ENCODE measurements at places on chromosomes 2 and 18.

DNA sequence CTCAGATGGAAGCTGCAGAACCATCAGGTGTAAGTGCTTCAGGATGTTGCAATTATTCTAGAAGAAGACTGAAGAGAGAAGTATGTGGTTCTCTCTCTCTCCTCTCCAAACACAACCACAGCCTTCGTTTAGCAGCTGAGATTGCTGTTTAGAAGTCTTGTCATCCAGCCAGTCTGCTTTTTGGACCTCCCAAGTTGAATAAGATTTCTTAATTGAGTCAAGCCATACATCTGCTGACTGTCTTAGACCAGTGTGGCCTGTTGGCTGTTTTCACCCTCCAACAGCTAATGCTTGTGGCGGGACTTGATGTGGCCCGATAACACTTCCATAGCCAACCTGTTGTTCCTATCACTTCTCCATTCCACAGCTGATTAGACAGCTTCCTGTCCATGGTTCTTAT lies 91.3 kb upstream of the TMEM17 start:
- no peak for DNase-seq

- no peak for DNase-seq
Observed at GRCh38 chr2:239664216-239664810, 263.5 kb upstream of the HDAC4 start.

GRCh38 chr2:150676747-150677383 lies 189.4 kb upstream of the RND3 start:
- DNase-seq: no peak

GRCh38 chr2:210421916-210422315 lies 54.6 kb downstream of the LANCL1 start:
- no peak for DNase-seq

DNA sequence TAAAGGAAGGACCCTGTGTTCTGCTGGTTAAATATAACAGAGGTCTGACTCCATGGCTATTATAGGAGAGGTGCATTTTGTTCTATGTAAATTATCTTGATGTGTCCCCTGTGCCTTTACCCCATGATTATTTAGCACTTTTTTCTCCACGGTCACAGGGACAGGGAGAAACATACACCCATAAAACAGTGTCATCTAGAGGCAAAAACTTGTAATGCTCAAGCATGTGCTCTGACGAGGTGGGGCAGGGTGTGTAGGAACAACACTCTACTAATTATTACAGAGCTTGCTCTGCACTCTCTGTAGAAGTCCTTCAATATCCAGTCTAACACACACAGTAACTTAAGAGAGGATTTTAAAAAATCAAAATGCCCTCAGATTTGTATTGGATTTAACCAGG lies 187.9 kb downstream of the NEDD4L start:
- DNase-seq: no peak

- no peak for DNase-seq
Observed at GRCh38 chr2:238947920-238948710, 100.2 kb downstream of the TWIST2 start.

DNA sequence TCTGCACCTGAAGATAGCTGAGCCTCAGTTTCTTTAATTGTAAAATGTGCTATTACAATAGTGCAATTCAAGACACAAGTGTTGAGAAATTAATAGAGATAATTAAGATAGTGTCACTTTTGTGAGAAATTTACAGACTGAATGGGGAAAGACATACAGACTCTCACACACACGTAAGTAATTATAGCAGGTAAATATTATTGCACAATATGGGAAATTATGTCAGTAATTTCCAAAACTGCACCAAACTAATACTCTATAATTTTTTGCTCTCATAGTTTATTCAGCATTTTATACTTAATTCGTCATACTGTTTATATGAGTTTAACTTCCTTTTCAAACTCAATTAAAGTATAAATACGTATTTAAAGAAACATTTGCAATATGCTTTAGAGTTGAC lies 124.9 kb upstream of the GYPC start:
- DNase-seq: no peak
